ENCODE measurements at places on chromosomes 3 and 15.

- DNase-seq, result no peak
Measured at GRCh38 chr15:51135276-51135675, 40.6 kb upstream of the TNFAIP8L3 start.

DNA sequence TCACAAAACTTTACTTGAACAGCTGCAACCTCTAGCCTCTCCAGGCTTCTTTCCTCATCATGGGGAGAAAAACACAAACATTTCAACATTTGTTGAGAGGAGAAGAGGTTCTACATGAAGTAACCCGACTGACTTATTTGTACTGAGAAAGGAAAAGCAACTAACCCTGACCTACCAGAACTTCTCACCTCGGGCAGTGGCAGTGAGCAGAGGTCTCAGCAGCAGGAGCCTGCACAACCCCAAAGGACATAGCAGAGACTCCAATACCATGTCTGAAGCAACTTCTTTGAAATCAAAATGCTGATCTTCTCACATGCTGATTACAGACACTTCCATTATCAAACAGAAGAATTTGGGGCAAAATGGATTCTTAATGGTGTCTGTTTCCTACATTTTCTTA is 1085.6 kb upstream of the CFAP20DC start:
- no peak for DNase-seq

GRCh38 chr3:187318819-187319616 is 27.5 kb upstream of the MASP1 start:
- DNase-seq, result peak; percentile 43

GRCh38 chr3:149653564-149653963 is 4.3 kb downstream of the WWTR1 start:
- DNase-seq, result no peak

- DNase-seq, result no peak
Measured at GRCh38 chr15:66706225-66706732, 4.2 kb downstream of the SMAD6 start.

DNA sequence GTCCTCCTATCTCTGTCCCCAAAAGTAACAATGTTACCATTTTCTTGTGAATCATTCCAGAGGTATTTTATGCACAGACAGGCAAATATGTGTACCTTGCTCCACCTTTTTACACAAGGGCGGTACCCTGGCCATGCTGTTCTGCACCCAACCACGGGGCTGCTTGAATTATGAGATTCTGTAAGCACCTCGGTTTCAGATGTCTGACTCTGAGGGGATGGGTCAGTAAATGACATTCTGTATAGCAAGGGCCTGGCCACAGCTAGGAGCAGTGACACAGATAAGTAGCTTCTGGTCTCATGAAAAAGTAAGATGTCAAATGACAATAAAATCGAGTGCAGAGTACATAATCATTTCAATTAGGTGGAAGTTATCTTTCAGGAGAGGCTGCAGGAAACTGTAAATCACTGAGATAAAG is 30.4 kb upstream of the FLNB start:
- no peak for DNase-seq

- DNase-seq, result no peak
Measured at GRCh38 chr3:152937234-152937633, 102.3 kb downstream of the P2RY1 start.

GRCh38 chr3:109910772-109911171 is 573.4 kb upstream of the DPPA4 start:
- DNase-seq, result no peak

DNA sequence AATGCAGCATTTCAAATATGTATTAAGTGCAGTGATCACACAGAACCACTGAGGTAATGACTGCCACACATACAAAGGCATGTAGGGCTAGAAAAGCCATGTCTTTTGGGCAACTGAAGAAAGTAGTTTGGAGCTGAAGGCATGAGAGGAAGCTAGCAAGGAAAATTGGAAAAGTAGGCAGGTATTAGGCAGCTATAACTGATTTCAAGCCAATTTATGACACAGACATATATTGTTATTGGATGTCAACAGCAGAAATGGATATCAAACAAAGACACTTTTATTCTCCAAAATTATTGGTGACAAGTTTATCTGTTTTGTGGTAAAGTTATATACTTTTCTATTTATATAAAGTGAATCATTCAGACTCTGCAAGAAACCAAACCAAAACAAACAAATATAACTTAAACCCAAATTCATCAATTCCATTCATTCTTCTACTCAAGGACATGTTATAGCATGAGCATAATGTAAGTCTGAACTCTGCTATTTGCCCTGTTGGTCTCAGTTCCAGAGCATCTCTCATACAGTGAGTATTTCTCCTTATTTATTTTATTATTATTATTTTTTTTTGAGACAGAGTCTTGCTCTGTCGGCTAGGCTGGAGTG is 307.4 kb upstream of the COL8A1 start:
- DNase-seq, result no peak

- peak; percentile 61 for DNase-seq
Measured at GRCh38 chr3:133663569-133664313, 2.0 kb upstream of the TOPBP1 start.

DNA sequence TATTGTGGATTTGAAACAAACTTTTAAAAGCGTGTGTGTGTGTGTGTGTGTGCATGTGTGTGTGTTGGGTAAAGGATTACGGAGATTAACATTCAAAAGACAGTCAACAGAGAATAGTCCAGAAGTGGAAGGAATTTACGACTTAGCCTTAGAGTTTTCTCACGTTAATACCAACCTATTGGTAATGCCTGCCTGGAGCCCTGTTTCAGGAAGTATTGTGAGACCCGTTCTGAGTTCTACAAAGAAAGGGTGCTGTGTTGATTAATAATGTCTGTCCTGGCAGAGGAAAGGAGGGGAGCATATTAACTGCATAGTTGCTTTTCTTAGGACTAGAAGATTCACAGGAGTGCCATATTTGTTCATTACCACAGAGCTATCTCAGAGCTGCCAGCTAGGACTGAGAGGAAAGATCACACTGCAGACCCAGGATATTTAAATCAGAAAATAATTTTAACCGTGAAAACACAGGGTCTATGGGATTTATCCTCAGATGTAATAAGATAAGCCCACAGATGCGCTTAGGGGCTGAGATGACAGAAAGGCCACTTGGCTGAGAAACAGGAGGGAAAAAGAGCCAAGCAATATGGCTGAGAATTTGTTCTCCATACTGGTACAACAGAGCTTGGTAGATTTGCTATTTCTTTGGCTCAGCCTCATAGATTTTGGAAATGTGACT is 40.5 kb upstream of the FRMD4B start:
- DNase-seq, result no peak

DNA sequence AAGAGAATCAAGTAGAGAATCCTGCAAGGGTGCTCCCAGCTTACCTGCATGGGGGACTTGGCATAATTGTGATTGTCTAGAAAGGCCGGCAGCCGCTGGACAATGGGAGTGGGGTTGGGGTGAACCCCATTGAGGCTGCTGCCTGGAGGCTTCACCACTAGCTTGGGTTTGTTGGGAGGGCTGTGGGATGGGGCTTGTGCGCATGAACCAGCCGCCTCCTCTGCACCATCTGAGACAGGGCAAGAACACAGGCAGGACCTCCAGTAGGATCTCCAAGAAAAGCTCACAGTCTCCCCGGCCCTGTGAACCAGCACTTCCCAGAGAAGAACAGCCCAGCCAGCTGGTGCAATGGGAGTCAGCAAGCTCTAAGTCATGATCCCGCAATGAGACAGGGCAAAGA is 39.8 kb downstream of the SEMA3G start:
- no peak for DNase-seq

DNA sequence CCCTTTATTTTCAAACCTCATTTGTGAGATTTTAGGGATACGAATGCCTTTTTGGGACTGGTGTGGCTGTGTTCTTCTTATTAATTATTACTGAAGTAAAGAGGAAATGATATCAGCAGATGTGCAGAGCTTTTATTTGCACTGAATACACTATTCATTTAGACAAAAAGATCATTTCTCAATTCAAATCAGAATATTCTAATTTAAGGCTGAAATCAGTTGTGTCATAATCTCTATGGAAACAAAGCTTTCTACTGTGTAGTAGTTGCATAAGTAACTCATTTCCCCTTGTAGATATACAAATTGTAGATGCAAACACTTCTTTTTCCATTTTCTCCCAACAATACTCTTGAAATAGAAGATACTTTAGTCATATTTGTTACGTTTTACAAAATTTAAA is 56.0 kb downstream of the PDE8A start:
- no peak for DNase-seq

GRCh38 chr3:123292321-123293310 is 90.9 kb downstream of the SEC22A start:
- DNase-seq, result no peak
